ENCODE measurements at places on chromosomes 11 and 22.

DNA sequence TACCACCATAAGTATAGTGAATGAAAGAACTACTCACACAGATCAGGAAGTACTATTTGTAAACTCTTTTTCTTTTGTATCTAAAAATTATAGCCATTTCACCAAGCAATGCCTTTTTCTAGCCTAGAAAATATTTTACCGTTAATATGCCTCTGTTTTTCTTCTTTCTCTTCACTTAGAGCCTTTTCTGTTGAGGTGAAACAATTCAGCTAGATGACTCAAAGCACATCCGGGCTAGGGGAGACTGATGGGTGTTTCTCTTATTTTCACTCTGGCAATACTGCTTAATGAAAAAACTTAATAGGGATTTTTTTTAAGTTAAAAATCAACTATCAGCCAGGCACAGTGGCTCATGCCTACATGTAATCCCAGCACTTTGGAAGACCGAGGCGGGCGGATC lies 93.3 kb downstream of the SGSM3 start:
- DNase-seq = no peak

- DNase-seq = no peak
Observed at GRCh38 chr11:125329786-125330185, 165.2 kb downstream of the PKNOX2 start.

DNA sequence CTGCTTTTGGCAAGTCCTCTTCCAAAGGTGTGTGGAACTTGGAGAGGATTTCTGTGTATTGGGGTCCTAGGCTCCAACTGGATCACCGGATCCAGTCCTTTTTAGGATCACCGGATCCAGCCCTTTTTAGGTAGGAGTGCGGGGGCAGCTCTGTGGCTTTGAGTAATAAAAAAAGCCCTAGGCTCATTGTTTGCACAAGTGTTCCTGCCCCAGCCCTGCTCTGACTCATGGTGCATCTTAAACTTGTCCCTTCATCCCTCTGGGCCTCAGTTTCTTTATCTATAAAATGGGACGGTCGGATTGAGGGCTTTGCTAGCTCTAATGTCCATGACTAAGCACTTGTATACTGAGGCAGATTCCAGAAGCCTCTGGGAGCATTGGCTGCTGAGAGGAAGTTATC lies 22.7 kb upstream of the CD44 start:
- no peak for DNase-seq

- DNase-seq = no peak
Observed at GRCh38 chr11:36345535-36346141, 49.5 kb downstream of the PRR5L start.

DNA sequence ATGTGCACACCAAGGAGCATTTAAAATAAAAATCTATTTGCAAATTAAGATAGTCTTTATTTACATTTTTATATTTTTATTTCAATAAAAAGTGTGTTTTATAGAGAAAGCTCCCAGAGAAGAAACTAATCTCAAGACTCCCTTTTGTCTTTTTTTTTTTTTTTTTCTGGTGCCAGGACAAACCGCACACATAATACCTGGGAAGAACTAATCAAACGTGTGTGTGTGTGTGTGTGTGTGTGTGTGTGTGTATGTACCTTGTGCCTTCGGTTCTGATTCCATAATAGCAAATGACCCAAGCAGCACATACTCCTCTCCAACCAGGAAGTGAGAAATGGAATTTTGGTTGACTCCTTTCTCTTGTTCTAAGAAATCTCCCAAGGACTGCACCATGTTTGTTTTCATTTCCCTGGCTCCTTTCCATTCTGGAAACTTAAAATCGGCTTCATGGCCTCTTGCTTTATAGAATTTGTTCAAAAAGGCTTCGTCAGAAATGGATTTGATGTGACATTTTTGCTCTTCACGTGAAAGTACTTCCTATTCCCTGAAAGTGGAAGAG lies 65.3 kb downstream of the ST3GAL4 start:
- no peak for DNase-seq

DNA sequence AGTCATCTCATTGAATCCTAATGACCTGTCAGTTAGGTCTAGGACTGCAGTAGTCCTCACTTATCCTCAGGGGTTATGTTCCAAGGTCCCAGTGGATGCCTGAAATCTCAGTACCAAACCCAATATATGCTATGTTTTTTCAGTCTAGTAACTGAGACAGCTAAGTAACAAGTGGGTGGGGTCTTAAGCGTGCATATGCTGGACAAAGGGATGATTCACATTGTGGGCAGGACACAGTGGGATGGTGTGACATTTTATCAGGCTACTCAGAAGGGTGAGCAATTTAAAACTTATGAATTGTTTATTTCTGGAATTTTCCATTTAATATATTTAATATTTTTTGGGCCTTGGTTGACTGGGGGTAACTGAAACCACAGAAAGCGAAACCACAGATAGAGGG lies 29.0 kb downstream of the DDX10 start:
- DNase-seq = no peak

GRCh38 chr11:134738581-134738980 lies 326.5 kb upstream of the B3GAT1 start:
- DNase-seq = no peak

DNA sequence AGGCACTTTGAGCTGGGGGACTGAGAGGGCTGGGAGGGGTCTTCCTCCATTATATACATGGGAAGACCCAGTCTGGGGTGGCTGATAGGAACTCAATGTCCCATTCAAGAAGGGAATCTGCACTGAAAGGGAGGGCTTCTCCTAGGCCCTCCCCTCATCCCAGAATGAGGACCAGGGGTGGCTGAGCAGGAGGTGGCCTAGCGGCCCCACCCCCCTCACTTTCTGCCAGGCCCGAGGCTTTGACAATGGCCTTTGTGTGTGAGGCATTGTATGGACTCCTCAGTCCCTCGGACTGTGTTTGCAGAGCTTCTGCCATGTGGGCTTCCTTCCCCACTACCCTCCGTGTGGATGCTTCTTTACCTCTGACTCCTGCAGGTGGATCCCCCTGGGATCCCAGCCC lies 65.7 kb downstream of the NECTIN1 start:
- DNase-seq = no peak

- DNase-seq = no peak
Observed at GRCh38 chr11:119012629-119013170, 5.4 kb downstream of the RPS25 start.

- no peak for DNase-seq
Observed at GRCh38 chr11:13038366-13038765, 29.2 kb downstream of the RASSF10 start.

DNA sequence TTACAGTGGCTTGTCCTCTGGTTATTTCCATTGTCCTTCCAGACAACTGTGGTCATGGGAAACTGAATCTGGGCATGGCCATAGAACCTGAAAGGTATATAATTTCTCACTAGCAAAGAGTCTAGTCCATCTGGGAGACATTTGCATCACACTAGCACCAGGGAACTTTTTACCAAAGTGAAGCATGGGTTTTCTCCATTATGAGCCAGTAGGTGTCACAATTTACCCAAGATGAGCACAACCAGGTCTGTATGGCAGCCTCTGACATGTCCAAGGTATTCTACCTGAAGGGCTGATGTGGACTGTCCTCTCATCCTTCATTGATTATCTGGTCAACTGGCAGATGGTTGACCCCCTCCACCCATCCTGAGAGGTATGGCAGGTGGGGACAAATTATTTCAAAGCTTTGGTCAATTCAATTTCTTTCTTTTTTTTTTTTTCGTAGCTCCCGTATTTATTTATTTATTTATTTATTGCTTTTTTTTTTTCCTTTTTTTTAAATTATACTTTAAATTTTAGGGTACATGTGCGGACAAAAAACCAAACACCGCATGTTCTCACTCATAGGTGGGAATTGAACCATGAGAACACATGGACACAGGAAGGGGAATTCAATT lies 425.9 kb downstream of the TMEM135 start:
- peak; percentile 19 for DNase-seq

DNA sequence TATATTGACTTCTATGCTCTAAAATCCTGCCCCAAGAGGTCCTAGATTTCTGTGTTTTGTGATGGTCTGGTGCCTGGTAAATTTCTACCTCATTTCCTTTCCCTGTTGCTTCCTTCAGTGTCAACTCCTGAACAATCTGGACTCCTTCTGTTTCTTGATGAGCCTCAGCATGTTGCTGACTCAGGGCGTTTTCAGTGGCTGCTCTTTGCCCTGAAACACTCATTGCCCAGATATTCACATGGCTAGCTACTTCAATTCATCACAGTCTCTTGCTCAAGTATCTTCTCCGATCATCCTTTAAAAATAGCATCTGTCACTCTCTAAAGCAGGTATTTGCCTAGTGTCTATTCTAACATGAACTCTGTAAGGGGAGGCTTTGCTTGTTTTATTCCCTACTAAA lies 526.3 kb upstream of the RAG2 start:
- DNase-seq = no peak

DNA sequence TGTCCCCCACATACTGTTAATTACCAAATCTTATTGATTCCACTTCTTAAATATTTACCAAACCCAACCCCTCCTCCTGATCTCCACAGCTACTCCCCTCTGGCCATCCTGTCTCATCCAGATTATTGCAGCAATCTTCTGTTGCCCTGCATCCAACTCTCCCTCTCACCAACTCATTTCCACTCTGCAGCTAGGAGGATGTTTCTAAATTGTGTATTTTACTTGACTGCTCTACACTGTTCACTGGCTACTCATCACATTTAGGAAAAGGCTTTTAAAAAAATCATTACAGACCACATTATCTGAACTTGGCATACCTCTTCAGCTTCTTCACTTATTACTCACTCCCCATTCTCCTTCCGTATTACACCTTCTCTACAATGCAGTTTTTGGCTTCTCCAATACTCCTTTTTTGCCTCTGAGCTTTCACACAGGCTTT lies 117.9 kb downstream of the ATG16L2 start:
- no peak for DNase-seq

Data from NCI-H1930 (cell line).